ENCODE measurements at places on chromosomes 12 and 14.

DNA sequence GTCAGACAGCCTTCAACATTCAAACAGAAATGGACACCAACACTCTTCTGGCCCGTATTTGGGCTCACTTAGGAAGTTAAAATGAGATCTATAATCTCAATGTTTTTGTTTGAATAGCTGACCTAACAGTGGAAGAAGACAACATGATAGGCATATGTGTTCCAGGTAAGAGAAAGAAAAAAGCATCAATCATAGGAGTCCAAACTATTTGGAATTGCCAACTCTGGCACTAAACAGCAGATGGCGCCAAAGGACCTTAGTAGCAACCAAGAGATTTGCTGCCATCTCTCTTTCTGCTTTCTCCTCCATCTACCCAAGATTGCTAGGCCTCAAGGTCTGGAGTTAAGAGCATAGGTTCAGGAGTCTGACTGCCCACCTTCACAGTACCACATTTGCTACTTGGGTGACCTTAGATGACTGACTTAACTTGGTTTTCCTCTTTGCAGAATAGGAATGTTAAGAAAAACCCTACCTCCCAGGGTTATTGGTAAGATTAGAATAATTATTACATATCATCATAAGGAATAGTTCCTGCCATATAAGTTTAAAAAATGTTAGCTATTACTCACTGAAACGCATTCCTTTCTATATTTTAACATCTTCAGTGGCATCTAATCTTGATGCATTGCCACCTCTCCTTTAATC lies 30.2 kb downstream of the PEX5 start:
- peak; percentile 76 for DNase-seq

DNA sequence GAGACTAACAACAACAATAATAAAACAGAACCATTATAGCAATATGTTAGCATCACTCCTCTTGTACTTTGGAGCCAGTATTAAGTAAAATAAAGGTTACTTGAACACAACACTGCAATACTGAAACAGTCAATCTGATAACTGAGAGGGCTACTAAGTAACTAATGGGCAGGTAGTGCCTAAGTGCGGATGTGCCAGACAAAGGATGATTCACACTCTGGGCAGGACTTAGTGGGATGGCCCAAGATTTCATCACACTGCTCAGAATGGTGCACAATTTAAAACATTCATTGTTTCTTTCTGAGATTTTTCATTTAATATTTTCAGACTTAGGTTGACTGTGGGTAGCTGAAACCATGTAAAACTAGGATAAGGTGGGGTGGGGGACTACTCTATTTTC lies 131.9 kb upstream of the CAND1 start:
- DNase-seq, result no peak

DNA sequence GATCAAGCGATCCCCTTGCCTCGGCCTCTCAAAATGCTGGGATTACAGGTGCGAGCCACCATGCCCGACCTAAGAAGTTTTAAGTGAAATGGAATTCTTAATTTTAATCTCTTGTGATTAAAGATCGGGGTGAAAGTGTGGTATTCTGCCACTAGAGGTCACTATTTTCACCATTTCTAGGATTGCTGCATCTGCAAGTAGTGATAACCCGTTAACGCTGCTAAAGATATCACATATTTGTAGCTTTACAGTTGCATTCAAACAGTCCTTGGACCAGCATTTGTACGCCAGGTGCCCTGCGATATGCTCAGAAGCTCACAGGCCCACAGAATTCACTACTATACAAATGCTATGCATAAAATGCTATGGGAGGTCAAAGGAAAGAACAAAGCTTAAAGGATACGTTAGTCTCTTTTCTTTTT lies 19.3 kb downstream of the CCDC62 start:
- no peak for DNase-seq

GRCh38 chr12:127297327-127297726 lies 969.6 kb upstream of the TMEM132C start:
- DNase-seq, result no peak

GRCh38 chr14:60590991-60591414 lies 58.3 kb downstream of the SIX1 start:
- DNase-seq, result no peak

DNA sequence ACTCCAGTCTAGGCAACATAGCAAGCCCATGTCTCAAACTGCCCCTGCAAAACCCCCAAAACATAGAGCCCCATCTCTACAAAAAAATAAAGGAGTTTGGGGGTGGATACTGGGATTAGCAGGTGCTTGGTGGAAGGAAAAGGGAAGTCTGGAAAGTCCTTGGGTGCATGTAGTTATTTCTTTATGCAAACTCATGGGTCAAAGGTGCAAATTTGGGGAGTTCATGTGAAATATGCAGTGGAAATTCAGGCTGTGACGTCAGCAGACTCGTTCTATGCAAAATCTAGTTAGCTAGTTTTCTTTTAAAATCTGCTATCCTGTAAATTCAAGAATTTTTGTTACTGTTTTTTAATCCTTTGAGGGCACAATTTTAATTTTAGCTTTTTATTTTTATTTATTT lies 51.3 kb downstream of the GNS start:
- no peak for DNase-seq

DNA sequence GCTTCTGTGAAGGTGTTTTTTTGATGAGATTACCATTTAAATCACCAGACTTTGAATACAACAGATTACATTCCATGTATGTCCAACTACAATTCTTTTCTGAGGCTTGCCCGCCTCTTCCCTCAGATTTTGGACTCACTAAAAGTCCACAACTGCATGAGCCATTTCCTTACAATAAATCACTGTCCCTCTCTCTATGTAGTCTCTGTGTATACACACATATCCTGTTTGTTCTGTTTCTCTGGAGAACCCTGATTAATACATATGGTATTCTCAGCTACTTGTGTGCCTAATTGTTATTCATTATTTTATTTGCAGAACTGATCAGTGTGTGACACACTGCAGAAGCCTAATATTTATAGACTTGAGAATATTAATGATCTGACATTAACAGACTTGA lies 2.4 kb upstream of the MIPOL1 start:
- no peak for DNase-seq

GRCh38 chr14:74554742-74555362 lies 57.2 kb downstream of the LTBP2 start:
- no peak for DNase-seq

GRCh38 chr12:26648066-26648465 lies 184.9 kb downstream of the ITPR2 start:
- DNase-seq, result no peak

GRCh38 chr14:97527993-97528392 lies 730.8 kb downstream of the VRK1 start:
- no peak for DNase-seq

GRCh38 chr14:103186241-103186822 lies 63.1 kb downstream of the TNFAIP2 start:
- no peak for DNase-seq

DNA sequence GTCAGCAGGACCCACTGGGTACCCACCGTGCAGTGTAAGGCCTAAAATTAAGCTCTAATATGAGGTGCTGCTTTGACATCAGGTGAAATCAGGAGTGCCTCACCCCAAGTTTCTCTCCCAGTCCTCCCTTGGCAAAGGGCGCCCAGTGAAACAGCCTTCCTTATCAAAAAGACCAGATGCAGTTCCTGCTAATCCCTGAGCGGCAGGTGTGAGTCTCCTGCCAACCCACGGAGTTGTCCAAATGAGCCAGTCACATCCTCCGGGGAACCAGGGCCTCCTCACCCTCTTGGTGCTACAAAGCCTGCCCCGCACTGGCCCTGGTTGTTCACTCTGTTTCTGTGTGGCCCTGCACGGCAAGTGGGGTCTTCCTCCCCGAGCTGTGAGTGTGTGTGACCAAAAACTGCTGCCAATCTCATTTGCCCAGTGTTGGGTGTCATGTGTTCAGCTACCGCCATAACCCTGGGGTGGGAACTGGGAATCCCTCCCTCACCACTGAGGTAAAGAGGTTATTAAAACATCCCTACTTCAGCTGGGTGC lies 20.2 kb upstream of the P2RX4 start:
- no peak for DNase-seq

DNA sequence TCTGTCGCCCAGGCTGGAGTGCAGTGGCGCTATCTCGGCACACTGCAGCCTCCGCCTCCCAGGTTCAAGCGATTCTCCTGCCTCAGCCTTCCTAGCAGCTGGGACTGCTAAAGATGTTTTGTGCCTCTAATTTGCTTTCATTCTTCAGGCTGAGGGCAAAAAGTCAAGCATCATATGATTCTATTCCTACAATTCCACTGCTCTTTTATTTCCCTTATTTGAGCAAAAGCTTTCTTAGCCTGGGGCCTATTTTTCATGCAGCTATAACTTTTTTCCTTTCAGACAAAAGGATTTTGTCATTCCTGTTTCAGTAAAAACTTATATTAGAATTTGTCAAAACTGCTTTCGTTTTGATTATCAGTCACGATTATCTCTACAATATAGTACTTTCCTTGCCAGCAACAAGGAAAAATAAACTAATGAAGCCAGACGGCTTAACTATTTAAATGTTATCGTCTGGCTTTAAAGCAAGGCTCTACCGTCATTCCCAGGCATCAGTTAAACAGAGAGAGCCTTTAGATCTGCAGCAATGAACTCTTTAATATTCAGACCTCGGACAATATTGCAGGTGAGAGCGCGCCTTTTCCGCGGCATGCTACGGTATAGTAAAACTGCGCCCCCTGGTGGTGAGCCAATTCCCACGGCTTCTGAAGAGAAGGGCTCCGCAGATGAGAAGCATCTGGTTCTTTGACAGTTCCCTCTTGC lies 1.4 kb upstream of the SLC2A13 start:
- peak; percentile 92 for DNase-seq

DNA sequence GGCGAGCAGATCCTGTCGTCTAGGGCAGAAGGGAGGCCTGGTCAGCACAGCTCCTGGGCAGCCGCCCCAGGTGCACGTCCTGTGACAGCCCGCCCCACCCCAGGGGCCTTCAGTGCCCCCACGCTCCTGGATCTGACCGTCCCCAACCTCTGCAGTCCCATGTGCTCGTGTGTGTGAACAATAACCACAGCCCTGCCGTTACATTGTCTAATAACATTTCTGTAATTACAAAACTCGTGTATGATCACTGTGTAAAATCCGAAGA lies 39.8 kb downstream of the CHGA start:
- no peak for DNase-seq

GRCh38 chr12:9349888-9350885 lies 142.0 kb upstream of the PZP start:
- no peak for DNase-seq

- DNase-seq, result no peak
Observed at GRCh38 chr12:709455-710020, 42.8 kb upstream of the WNK1 start.
